ENCODE measurements at places on chromosomes 11 and 22.

DNA sequence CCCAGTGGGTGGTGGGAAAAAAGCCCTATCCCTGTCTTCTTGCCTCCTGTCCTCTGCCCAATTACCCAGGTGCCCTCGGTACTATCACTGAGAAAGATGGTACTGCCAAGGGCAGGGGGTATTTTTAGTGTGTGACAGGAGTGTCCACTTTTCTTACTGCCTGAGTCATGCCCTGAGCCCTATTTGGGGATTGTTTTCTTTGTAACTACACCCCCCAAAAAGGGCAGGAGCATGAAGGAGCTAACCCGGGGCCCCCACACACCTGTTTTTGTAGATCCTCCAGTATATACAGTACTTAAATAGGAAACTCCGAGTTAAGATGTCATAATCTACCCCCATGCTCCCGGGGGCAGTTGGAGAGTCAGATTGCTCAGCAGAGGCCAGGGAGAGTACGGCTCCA is 3.8 kb downstream of the SMTNL1 start:
- no peak for DNase-seq

DNA sequence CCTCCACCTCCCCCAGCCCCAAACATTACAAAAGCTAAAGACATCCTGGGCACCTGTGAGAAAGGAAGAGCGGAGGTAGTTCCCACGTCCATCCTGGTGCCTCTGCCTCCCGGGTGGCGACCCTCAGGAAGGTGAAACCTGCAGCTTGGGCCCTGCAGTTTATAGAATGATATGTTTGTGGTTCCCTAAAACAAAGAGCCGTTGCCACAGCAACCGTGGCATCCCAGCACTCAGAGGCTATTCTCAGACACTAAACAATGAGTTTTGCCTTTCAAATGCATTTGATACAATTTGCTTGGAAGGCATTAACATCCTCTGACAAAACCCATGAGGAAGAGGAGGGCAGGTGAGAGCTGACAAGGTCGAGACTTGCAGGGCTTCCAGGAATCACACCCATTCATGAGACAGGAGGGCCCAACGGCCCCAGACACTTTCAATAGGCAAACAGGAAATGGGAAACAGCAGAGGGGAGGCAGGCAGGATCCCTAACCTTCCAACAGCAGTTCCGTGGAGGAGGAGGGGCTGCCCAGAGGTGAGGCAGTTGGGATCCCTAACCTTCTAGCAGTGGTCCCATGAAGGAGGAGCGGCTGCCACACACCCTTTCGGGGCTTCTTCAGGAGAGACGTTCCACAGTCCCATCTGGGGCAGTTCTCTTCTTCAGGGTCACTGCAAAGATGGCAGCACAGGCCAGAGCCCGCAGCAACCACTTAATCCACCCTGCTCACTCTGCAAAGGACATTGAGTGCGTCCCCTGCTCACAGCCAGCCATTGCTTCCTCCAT is 379.2 kb downstream of the SHANK2 start:
- DNase-seq: no peak

GRCh38 chr11:82267186-82267585 is 466.5 kb downstream of the FAM181B start:
- no peak for DNase-seq

- no peak for DNase-seq
These were observed 15.9 kb upstream of the OR6M1 start for GRCh38 chr11:123822032-123822431.

GRCh38 chr11:122032317-122032716 is 83.7 kb downstream of the BLID start:
- DNase-seq: no peak

DNA sequence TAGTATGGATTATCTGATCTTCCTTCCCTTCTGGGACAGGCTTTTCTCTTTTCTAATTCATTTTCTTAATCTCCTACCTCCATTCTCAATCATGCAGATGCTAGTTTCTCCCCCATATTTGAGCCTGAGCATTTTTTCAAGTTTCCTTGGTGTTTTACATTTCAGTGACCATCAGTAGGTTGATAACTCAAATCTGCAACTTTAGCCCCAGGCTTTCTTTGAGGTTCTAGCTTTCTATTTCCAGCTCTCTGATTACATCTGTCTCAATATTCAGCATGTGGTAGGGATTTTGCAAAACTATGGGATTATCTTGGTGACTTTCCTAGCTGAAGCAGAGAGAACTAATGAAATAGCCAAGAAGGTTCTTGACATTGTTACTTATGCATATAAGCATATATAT is 67.8 kb downstream of the ARHGEF12 start:
- no peak for DNase-seq

- DNase-seq: no peak
These were observed 184.3 kb upstream of the CTSC start for GRCh38 chr11:88521799-88522201.

DNA sequence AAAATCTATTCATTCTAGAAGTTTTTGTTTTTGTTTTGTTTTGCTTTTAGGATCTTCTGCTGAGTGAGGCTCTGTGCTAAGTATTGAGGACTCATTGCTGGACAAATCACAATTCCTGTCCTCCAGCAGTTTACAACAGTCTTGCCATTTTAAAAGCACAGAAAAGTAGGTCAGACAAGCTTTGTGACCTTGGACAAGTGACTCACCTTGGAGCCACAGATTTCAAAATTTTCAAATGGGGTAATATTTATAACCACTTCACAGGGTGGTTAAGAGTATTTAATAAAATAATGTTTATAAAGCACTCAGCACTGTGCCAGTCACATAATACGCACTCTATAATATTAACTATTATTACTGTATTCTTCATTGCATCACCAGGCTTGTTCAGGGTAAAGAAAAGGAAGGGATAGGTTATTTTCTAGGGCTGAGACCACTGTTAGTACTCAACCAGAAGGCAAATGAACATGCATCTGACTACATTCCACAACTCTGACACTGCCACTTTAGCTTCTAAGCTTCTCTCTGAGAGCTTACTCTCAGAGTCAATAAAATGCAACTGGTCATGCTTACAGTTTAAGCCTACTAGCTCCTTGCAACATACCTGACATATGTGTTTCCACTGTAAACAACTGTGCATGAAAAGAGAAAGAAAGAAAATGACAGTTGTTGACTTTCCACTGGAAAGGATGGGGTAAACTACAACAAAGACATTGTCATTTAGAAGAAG is 63.2 kb upstream of the FIBIN start:
- no peak for DNase-seq

- DNase-seq: no peak
These were observed 77.4 kb downstream of the CWC15 start for GRCh38 chr11:94895971-94896370.

- no peak for DNase-seq
These were observed at the start of gene SLC25A18 for GRCh38 chr22:17562906-17563870. TSS of gene SLC25A18 (plus strand) at chr22:17563498. CDS start at chr22:17579945, 16,447 bp downstream.

DNA sequence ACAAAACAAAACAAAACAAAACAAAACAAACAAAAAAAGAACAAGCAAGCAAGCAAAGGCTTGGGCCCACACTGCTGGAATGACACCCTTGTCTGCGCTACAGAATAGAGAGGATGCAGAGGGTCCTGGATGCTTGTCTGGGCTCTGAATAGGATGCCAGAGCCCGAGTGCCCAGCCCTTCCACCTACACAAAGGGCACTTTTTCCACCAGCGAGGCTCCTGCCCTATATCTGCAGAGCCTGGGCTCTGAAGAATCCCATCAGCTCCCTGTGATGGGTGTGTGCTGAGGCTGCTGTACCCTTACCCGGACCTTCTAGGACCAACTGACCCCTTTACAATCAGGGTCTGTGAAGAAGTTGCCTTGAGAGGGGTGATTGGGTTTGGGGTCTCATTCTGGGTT is 221.2 kb downstream of the DSCAML1 start:
- no peak for DNase-seq

- no peak for DNase-seq
These were observed 1511.2 kb downstream of the FAM181B start for GRCh38 chr11:81222491-81222890.

GRCh38 chr22:39530692-39531331 is 1.7 kb downstream of the RPS19BP1 start:
- DNase-seq: peak; percentile 83

- peak; percentile 66 for DNase-seq
These were observed 112.8 kb downstream of the WNT7B start for GRCh38 chr22:45863981-45864751.

GRCh38 chr22:19169947-19170318 is 8.6 kb downstream of the SLC25A1 start:
- no peak for DNase-seq

DNA sequence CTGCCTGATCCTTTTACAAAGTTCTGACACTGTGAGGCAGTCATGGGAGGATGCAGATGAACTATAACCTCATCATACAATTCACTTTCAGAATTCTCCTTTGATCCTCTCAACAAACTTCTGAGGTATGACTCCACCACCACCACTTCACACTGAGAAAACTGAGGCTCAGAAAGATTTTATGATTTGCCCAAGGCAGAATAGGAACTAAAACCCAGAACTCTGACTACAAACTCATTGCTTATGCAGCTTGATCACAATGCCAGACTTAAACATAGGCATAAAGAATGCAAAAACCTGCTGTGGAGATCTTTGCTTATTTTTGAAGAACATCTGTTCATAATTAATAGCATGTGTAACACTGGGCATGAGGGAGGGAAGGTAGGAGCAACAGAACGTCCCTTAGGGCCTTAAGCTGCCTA is 20.4 kb downstream of the FAM168A start:
- DNase-seq: no peak

GRCh38 chr11:110123003-110123402 is 29.8 kb downstream of the ZC3H12C start:
- no peak for DNase-seq

DNA sequence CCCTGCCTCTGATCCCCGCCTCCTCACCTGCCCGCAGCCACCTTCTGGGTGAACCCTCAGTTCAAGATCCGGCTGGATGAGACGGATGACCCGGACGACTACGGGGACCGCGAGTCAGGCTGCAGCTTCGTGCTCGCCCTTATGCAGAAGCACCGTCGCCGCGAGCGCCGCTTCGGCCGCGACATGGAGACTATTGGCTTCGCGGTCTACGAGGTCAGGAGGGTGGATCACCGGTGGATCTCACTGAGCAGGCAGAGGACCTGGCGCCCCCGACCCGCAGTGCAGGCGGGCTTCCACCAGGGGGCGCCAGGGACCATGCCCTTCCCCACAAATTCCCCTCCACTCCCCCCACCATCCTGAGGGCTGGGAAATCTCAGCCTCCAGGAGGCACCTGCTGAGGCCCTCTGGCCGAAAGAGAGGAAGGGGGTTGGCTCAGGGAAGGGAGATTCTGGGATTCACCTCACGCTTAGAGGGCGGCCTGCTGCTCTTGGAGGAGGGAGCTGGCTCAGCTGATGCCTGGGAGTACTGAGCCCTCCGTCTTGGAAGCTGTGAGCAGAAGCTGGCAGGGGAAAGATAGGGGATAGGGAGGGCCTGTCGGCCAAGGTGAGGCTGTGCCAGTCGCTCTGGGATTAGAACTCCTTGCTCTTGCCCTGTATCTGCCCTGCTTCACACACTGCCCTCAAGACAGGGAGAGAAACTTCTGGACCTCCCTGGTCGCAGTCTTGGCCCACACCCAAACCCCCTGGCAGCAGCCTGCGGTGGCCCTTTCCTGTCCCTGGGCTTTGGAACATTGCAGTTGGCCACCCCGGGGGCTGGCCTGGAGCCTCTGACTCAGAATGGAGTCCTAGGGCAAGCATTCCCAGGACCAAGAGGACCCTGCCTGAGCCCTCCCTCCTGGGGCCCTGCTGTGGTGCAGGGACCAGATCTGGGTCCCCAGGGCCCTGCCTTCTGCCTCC is 23.2 kb downstream of the CAPN1 start:
- DNase-seq: peak; percentile 33

DNA sequence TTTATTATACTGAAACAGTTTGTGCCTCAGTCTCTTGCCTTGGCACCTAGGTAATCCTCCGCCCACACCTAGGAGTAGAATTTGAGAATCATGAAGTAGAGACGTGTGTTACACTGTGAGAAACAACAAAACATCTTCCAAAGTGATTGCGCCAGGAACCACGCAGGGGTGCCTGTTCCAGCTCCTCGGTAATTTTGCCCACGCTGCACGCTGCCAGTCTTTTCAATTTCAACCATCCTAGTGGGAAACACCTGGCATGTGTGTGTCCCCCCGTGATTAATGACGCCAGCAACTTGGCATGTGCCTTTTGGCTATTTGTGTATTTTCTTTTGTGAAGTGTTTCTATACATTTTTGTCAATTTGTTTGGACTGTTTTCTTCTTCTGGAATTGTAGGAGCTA is 919.1 kb downstream of the BRD1 start:
- DNase-seq: no peak

DNA sequence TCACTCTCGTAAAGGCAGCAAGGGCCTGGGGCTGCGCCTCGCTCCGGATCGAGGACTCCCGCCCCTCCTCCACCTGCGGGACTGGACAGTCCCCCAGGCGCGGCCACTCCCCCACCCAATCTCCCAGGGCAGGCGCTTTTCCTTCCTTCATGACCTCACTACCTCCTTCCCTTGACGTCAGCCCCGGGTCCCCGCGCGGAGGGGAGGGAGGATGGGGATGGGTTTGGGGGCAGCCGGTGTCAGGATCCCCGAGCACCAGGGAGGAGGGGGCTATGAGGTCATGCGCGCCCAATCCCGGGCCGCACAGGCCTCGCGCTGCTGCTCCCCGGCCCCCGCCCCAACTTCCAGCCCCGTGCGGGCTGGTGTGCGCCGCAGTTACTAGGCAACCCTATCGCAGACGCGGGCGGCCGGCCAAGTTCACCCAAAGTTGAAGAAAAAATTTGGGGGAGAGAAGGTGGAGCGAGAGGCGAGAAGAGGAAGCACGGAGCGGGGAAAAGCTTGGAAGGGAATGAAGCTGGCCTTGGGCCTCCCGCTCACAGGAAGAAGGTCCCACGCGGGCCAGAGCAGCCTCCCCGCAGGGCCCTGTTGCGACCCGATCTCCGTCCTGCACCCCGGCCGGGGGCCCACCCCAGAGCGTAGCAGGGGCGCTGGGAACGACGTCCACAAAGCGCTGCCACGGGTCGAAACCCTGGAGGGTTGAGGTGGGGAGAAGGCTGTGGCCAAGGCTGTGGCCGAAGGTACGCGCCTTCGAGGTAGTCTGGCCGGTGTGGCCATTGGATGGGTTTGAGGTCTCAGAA is 8.3 kb downstream of the WT1 start:
- no peak for DNase-seq

GRCh38 chr11:10709299-10710086 is 15.9 kb upstream of the IRAG1 start:
- no peak for DNase-seq

DNA sequence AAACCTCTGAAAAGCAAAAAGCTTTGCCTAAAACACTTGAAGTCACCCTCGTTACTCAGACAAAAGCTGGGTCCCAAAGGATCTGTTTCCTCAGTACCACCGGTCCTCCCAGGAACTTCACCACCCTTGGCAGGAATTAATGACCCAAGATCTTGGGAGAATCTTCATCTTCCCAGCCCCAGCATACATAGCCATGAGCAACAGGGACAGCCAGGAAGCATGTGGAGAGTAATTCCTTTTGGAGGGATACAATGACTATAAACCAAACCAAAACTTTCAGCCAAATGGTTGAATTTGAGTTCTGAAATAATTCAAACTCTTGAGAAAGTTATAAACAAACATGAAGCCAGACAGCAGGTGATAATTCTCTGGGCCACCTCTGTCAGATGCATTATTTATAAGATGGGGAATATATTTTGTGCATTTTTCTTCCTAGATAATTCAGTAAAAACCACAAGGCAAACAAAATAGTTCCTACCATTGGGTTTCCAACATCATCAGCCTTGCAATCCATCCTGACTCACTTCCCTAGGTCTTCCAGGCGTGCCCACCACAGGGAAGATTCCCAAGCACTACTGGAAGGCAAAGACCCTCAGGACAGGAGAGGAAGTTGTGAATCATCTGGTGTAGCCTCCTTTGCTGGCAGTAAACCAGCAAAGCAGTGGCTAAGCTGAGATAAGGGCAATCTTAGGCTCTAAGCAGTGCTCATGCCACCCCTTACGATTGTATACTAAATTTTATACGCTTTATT is 71.7 kb upstream of the DRD2 start:
- DNase-seq: no peak

- no peak for DNase-seq
These were observed 38.0 kb upstream of the TBCEL start for GRCh38 chr11:120985718-120986569.

Measured in Kasumi-1 (cell line).